ENCODE measurements at places on chromosomes 5 and 9. TPM values are rescaled to one million over a fixed set of nuclear protein-coding genes. Genes with fewer than 3 reads are reported as not detected.
A peak's percentile ranks its signal among the peaks of the same experiment; 100 is the strongest.

IGFBPL1 gene
- total RNA-seq: not detected

DNA sequence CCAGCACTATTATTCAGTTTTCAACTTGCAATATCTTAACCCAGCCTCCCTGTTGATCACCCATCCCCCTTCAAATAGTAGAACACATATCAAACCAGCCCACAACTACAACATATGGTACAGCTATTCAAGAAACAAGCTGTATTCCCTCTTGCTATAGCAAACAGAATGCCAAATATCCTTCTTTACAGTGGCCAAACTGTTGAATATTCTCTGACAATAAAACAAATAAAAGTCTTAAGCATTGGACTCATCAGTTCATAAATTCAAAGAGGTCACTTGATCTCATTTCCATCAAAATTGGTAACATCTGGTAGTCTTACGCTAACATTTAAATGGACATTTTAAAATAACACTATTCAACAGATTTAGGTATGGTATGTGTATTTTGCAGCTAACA is 350.8 kb downstream of the EFNA5 start:
- DNase-seq: peak; percentile 60

DNA sequence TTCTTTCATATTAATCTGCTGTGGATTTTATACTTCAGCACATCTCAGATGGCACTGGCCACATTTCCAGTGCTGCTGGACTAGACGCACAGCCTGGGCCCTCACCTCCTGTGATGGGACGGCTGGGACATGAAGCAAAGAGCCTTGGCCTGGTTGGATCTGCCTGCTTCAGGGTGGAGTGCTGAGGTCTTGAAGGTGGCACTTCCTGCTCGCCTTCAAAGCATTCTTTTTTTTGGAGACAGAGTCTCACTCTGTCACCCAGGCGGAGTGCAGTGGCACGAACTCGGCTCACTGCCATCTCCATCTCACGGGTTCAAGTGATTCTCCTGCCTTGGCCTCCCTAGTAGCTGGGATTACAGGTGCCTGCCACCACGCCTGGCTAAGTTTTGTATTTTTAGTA is 73.1 kb downstream of the RAPGEF1 start:
- no peak for DNase-seq

DNA sequence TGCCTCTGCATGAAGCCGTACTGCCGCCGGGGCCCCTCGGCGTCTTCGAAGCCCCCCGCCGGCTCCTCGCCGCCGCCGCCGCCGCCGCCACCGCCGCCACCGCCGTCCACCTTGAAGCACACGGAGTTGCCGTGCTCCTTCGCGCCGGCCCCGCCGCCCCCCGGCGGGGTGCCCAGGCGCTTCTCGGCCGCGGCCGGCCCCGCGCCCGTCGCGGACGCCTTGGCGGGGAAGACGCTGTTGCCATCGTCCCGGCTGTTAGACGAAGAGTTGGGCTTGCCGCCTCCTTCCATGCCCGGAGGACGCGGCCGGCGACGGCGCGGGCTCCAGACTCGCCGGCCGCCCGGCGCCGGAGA is 400 bp downstream of the HCN1 start:
- no peak for DNase-seq

SPATA31A5 gene
- total RNA-seq: not detected

DNA sequence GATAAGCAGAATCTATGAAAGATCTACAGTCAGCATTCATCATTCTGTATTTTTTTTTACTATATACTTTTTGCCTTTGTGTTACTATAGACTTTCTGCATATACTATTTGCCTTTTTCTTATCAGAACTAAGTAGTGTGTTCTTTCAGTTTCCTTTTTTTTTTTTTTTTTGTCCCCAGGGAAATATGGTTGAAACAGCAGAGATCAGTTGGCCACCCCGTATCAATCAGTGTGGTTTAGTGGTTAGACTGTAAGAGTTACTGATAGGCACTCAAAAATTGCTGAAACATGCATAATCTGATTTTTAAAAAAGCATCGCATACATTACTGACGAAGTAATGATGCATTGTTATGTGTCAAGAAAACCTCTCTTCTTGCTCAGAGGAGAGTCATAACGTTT is 990.8 kb upstream of the EDIL3 start:
- DNase-seq: peak; percentile 4

DNA sequence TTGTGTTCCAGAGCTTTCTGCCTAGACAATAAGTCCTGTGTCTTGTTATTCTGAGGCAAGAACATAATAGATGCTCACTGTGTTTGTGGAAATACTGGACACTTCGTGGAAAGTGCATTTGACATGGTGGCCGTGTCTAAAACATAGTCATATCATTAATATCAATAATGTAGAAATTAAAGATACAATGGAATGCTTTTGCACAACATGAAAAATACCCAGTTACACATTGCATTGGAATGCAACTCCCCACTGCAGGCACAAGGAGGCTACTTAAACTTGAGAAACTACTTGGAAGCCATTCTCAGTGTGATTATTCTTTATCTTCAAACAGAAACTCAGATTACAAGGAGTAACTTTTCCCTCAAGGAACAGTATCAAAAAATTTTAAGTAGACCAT is 145.3 kb upstream of the ZNF462 start:
- DNase-seq: peak; percentile 87

GRCh38 chr9:83313781-83314180 is 224.4 kb downstream of the FRMD3 start:
- DNase-seq: no peak

GLRA1 gene
- not detected for total RNA-seq

- DNase-seq: no peak
These were observed 362.4 kb upstream of the ACTBL2 start for GRCh38 chr5:57845025-57845424.

DNA sequence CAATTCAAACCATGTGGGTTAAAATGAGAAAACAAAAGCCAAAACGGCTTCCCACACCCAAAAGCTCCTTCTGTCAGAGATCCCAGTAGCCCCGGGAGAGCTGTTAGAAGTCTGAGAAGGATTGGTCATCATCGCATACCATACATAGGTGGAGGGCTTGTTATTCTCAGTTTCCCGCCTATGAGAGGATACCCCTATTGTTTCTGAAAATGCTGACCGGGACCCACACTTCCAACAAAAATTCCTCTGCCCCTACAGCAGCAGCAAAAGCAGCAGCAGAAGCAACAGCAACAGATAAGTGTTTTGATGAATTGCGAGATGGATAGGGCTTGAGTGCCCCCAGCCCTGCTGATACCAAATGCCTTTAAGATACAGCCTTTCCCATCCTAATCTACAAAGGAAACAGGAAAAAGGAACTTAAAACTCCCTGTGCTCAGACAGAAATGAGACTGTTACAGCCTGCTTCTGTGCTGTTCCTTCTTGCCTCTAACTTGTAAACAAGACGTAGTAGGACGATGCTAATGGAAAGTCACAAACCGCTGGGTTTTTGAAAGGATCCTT is at the start of gene TEK:
Gene TEK, plus strand, starts transcription at position 245 of the 561 bp plus-strand sequence. CDS start 366 bp downstream, outside the sequence.
- DNase-seq: peak; percentile 63

TAF11L9 gene
- total RNA-seq: not detected

C9 gene
- total RNA-seq: under 0.01 TPM

DNA sequence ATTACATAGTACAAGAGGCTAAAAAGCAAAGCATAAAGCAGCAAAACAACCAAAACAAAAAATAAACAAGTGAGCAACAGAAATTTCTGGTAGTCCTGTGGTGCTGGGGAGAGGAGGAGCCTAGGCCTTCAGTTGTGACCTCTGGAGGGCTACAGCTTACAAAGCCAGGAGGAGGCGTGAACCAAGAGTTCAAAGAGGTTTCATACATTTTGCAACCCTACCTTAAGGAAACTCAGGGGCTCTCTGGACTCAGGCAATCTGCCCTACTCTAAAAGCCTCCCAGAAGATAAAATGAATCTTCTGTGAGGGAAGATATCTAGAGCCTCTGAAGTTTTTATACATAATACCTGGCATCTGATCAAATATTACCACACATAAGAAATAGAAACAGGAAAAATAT is 187.4 kb downstream of the AGTPBP1 start:
- no peak for DNase-seq

DNA sequence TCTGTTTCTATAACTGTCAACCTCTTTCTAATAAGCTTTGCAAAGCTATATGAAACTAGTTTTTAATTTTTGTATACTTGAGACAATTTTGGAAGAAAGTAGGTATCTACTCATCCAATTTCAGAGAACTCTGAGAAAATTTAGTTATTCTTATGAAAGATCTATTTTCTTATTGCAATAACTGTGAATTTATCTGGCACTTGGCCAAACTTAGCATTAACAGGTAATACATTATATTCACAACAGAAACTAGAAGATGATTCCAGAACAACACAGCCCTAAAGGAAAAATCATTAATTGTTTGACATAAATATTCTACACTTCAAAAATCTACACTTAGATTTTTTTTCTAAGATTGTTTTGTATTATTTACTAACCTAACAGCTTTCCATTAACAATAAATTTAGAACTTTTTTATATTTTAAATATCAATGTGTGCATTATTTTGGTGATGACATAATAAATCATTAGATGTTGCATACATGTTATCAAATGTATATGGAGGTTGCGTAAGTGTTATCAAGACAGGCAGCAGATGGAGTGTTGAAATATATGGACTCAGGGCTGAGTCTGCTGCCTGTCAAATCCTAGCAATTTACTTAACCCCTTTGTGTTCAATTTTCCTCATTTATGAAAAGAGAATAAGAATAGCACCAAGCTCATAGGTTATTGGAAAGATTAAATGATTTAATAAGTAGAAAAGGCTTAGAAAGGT is 141.8 kb downstream of the MUSK start:
- no peak for DNase-seq

- peak; percentile 97 for DNase-seq
These were observed 61.6 kb upstream of the ANGPTL2 start for GRCh38 chr9:127183814-127184582.

- DNase-seq: no peak
These were observed 481.7 kb upstream of the PAPPA start for GRCh38 chr9:115671963-115672305.

- no peak for DNase-seq
These were observed 410.4 kb upstream of the KLF4 start for GRCh38 chr9:107899961-107900330.

DNA sequence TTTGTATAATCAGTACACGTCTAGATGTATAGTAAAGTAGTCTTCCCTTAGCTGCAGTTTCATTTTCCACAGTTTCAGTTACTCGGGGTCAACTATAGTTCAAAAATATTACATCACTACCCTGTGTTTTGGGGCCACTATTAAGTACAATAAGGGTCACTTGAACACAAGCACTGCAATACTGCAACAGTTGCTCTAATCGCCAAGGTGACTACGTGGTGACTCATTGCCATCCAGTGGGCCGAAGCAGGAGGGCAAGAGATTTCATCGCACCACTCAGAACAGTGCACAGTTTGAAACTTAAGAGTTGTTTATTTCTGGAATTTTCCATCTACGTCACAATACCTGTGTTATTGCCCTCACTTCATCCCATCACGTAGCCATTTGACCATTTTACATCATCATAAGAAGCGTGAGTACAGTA is at the start of gene ARL14EPL:
Gene ARL14EPL, plus strand, starts transcription at position 379 of the 424 bp plus-strand sequence. CDS start 18,994 bp downstream, outside the sequence.
- peak; percentile 91 for DNase-seq

DNA sequence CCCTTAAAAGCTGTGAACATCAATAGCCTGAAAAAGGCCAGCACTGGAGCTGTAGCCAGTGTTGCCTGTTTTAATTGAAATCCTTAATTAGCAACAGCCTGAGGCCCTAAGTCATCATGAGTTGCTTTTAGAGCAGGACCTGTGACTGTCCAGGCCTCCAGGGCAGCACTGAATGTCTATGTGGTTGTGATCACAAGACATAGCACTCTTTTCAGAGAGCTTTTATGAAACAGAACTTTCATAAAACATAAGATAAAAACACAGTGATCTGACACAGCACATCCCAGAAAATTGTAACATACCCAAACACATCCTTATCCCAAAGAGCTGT is 85.5 kb upstream of the MYO10 start:
- no peak for DNase-seq

GGTA1 gene
- under 0.01 TPM for total RNA-seq

GFI1B gene
- total RNA-seq: not detected

DNA sequence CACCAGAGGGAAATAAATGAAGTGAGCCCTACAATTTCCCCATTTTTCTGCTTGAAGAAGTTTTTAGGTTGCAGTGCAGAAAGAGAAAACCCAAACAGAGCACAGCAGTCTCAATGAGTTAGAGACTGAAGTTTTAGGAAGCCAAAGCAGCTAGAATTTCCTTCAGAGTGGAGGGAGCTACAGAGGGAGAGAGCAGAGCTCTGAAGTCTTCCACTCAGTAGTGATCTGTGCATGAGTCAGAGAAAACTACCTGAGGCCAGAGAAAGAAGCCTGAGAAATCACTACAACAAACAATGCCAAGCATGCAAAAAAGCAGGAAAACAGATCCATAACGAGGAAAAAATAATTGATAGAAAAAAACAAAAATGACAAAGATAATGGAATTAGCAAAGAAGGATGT is 17.9 kb upstream of the NDUFB6 start:
- DNase-seq: no peak

DNA sequence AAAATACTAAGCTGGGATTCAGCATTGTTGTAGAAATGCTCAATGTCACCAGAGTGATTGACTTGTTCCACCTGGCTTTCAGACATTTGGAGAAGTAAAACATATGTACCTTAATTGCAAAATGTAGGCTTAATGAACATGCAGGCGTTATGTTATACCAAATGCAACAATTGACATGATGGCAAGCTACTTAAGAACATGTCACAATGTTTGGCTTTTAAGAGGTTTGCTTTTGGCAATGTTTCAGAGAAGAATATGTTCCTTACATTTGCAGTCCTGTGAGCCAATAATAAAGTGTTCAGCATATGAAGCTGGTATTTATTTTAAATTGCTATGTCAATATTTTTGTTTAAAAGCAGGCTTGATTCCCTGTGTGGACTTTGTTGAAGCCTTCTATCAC is 111.7 kb upstream of the NUDT12 start:
- DNase-seq: peak; percentile 35

Measured in fibroblast of lung (primary cell).